HuH-7 (cell line): ENCODE measurements at places on chromosomes 13 and 19.

DNA sequence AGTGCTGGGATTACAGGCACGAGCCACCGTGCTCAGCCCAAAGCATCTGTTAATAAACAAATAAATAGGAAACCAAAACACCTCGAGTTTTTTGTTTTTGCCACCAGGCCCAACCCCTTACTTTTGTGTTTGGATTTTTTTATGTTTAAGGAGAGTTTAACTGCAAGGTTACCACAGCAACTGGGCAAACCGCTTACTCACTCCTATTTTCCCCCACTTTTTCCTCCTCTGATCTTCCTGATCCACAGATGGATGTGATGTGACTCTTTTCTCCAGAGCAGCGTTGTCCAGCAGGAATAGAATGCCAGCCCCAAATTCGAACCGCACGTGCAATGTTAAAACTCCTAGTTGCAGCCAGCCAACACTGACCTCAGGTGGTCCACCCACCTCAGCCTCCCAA, 2.1 kb upstream of the PNMA8B start:
- no peak for DNase-seq

- no peak for DNase-seq
These were observed 6.6 kb downstream of the SIRT2 start for GRCh38 chr19:38892841-38893240.

- DNase-seq, result no peak
These were observed 903.1 kb downstream of the SLITRK6 start for GRCh38 chr13:84896128-84896527.

- no peak for DNase-seq
These were observed 10.1 kb downstream of the TINCR start for GRCh38 chr19:5557691-5558090.
